ENCODE measurements at places on chromosomes 6 and 20. TPM values are rescaled to one million over a fixed set of nuclear protein-coding genes. Genes with fewer than 3 reads are reported as not detected.

Gene ASIP
- not detected for polyA plus RNA-seq

Gene MOCS1
- 4.6 TPM for polyA plus RNA-seq

Gene NOTCH4
- 5.7 TPM for polyA plus RNA-seq

Gene RBM24
- polyA plus RNA-seq = 4.9 TPM

Gene HCK
- not detected for polyA plus RNA-seq

Gene TSPO2
- polyA plus RNA-seq = not detected

Measured in neural cell (in vitro differentiated cells).